Heart left ventricle (tissue), 16 donors: ENCODE measurements at places on chromosomes 5 and 9. TPM values are rescaled to one million over a fixed set of nuclear protein-coding genes. Genes with fewer than 3 reads are reported as not detected.

TPPP gene
- total RNA-seq, result 27.1 TPM

SH2D3C gene
- 13.7 TPM for total RNA-seq

DNA sequence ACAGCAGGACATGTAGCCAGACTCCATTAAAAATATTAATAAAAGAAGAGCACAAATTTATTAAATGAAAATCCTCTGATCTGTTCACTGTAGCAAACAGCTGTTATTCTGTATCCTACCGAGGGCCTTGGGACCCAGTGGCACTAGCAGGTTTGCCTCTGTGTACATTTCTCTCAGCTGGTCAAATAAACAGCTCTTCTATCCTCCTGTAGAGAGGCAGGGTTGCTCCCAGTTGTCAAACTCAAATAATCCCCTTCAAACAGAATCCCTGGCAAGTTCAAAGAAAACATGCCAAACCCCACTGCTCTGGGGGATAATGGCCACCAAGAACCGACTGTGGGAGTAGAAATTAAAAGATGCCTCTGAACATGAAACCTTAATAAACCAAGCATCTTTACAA is 1262.0 kb upstream of the DMAC1 start:
- no peaks in the 10 kb centered on the region for H3K27me3 ChIP-seq
- no peak overlapping the region for H3K4me3 ChIP-seq
- no peaks in the 10 kb centered on the region for H3K4me1 ChIP-seq
- no peak overlapping the region for H3K27ac ChIP-seq
- H3K36me3 ChIP-seq, result no peaks in the 10 kb centered on the region

DNA sequence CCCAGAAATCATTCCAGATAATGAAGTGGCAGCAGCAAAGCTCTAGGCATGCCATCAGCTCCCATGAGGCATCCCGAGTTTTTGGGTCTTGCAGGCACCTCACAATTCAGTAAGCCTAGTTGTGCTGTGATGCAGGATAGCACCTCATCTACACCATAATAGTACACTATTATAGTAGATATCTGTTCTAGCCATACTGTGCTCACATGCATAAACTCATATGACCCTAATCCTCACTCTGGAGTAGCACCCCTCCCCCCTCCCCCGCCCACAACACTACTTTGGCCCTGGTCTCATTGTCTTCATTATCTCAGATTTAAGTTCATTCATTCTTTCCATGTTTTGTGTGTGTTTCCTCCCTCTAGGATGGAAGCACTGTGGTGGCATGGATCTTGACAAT is 102.5 kb upstream of the PITX1 start:
- H3K4me1 ChIP-seq, result no peaks in the 10 kb centered on the region
- H3K27me3 ChIP-seq, result peaks cover 9% of the 10 kb centered on the region
- no peak overlapping the region for H3K27ac ChIP-seq
- no peak for DNase-seq

HRH2 gene
- total RNA-seq, result 35.8 TPM

DNA sequence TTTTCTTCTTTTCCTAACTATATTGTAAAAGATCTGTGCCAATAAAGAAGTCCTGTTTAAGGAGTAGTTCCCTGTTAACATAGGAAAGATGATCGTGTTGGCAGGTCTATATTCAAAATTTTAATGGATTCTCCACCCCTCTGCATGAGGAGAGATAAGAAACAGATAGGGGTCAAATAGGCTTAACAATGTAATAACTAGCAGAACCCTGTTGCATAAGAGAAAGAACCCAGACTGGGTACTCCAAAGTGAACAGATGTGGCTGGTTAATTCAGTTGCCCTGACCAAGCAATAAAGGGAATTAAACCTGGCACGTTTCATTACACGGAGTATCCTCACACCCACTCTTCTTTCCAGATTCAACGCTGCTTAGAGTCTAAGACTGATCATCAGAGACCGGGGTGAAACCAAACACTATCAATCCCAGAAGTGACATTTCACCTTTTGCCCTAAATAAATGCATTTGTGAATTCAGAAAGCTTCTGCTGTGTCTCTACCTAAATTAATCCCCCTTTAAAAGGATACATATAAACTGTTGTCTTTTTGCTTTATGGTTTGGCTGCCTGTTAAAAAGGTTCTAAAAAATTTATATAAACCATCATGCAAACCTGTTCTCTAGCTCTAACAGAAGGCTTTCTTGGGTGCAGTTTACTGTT is 1276.9 kb upstream of the WWC1 start:
- no peaks in the 10 kb centered on the region for H3K4me1 ChIP-seq
- no peak for DNase-seq
- no peak overlapping the region for H3K4me3 ChIP-seq
- H3K27me3 ChIP-seq, result no peaks in the 10 kb centered on the region
- no peak overlapping the region for H3K27ac ChIP-seq

DNA sequence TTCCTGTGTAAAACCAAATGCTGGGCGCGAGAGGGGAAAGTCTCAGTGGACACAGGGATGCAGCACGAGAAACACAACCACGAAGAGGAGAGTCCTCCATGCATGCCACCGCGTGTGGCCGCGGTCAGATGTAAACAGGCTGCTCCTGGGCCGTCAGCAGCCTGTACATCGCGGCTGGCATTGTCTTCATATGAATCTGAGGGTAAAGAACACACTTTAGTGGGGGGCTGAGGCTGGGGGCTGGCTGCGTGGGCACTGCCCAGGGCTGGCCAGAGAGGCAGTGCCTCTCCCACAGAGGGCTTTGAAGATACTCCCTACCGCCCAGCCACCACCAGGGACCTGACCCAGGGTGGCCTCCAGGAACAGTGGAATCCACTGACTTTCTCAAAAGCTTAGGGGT is 106.2 kb downstream of the ENTREP1 start:
- no peaks in the 10 kb centered on the region for H3K36me3 ChIP-seq
- no peaks in the 10 kb centered on the region for H3K27me3 ChIP-seq
- H3K4me3 ChIP-seq, result no peak overlapping the region
- DNase-seq, result no peak
- no peaks in the 10 kb centered on the region for H3K4me1 ChIP-seq
- no peak overlapping the region for H3K27ac ChIP-seq

GRCh38 chr5:119302916-119303897 is 52.6 kb upstream of the TNFAIP8 start:
- H3K36me3 ChIP-seq, result no peaks in the 10 kb centered on the region
- no peak overlapping the region for H3K4me3 ChIP-seq
- H3K27ac ChIP-seq, result peak overlapping the region; percentile 46
- no peak for DNase-seq

ADGRD2 gene
- total RNA-seq, result not detected

GRCh38 chr5:148398698-148399121 is 15.0 kb downstream of the FBXO38 start:
- no peak overlapping the region for H3K27ac ChIP-seq
- peaks cover 6% of the 10 kb centered on the region for H3K4me1 ChIP-seq
- H3K4me3 ChIP-seq, result no peak overlapping the region
- DNase-seq, result no peak
- H3K36me3 ChIP-seq, result peaks cover 14% of the 10 kb centered on the region
- H3K27me3 ChIP-seq, result no peaks in the 10 kb centered on the region

OCLN gene
- 2.5 TPM for total RNA-seq

DNA sequence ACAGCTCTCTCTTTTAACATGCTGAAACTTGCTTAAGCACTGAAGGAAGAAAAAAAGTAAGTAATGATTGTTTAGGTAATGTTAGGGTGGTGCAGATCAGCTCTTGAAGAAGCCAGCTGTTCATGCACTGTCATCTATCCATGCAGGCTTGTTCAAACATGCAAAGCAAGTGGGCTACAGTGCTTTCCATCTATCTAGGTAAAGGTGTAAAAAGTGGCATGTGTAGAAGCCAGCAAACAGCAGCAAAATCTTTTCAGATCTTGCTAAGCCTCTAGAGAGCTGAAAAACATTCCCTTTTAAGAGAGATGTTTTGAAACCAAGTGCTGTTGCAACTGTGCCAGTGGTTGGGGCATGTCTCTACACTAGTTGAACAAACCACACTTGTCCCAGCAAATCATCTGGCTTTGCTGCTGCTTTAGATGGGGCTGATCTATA is 214.4 kb downstream of the EFNA5 start:
- peaks cover 16% of the 10 kb centered on the region for H3K4me1 ChIP-seq
- H3K4me3 ChIP-seq, result no peak overlapping the region
- no peak overlapping the region for H3K27ac ChIP-seq
- no peaks in the 10 kb centered on the region for H3K36me3 ChIP-seq

MEF2C gene
- total RNA-seq, result 58.6 TPM

DNA sequence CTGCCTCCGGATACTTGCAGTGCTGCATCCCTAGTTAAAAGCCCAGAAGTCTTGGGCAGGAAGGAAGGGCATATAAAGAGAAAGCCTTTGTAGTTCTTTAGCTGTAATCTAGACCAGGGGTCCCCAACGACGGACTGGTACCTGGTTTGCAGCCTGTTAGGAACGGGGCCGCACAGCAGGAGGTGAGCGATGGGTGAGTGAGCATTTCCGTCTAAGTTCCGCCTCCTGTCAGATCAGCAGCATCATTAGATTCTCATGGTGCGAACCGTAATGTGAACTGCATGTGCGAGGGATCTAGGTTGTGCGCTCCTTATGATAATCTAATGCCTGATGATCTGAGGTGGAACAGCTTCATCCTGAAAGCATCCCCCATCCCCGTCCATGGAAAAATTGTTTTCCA is 1.6 kb upstream of the SMIM15 start:
- no peak for DNase-seq
- H3K4me1 ChIP-seq, result peaks cover 23% of the 10 kb centered on the region
- H3K4me3 ChIP-seq, result no peak overlapping the region
- H3K36me3 ChIP-seq, result peaks cover 20% of the 10 kb centered on the region

DNA sequence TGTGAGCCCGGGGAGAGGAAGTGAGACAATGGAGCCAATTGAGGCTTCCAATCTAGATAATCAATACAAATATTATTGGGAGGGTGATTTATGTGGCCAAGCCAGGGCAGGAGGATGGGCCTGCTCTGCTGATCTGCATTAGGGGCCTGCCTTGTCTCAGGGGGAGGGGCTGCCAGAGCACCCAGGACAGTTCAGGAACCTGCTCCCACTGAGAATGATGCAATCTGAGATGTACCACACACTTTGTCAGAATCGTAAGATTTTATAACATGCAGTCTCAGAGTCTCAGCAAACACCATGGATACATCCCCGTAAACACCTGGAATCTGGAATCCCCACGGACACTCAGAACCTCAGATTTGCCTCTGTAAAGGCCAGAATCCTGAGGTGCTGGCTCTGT is 19.3 kb downstream of the FGF18 start:
- no peak for DNase-seq
- H3K27me3 ChIP-seq, result no peaks in the 10 kb centered on the region
- H3K36me3 ChIP-seq, result no peaks in the 10 kb centered on the region

DNA sequence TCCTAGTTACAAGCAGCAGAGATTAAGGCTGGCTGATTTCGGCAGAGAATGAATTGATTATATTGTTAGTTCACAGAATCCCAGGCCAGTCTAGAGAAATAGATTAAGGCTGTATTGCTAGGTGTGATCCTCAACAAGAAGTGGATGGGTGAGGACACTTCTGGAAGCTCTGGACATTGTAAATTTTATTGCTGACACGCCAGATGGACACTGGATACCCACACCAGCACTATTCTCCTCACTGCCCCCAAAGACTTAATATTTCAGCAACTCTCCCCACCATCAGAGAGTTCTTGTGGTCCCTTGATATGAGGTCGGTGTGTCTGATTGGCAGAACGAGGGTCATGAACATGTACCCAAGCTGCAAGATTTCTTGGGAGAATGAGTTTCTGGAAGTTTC is 171.6 kb upstream of the EGFLAM start:
- no peak overlapping the region for H3K27ac ChIP-seq
- no peak for DNase-seq
- no peaks in the 10 kb centered on the region for H3K36me3 ChIP-seq
- H3K27me3 ChIP-seq, result no peaks in the 10 kb centered on the region
- no peaks in the 10 kb centered on the region for H3K4me1 ChIP-seq
- no peak overlapping the region for H3K4me3 ChIP-seq

SARDH gene
- total RNA-seq, result 0.69 TPM

GRCh38 chr9:22512495-22512894 is 65.9 kb downstream of the DMRTA1 start:
- no peak for DNase-seq
- no peak overlapping the region for H3K27ac ChIP-seq
- H3K4me3 ChIP-seq, result no peak overlapping the region
- H3K36me3 ChIP-seq, result no peaks in the 10 kb centered on the region

DBH gene
- 0.06 TPM for total RNA-seq

LHX3 gene
- total RNA-seq, result not detected

- H3K4me1 ChIP-seq, result peaks cover 53% of the 10 kb centered on the region
- H3K4me3 ChIP-seq, result no peak overlapping the region
- no peaks in the 10 kb centered on the region for H3K27me3 ChIP-seq
- DNase-seq, result no peak
- H3K27ac ChIP-seq, result no peak overlapping the region
- H3K36me3 ChIP-seq, result no peaks in the 10 kb centered on the region
These were observed 20.3 kb upstream of the DUSP1 start for GRCh38 chr5:172791286-172791685.

SOHLH1 gene
- total RNA-seq, result not detected

GRCh38 chr9:126417043-126417442 is 90.4 kb downstream of the MVB12B start:
- no peaks in the 10 kb centered on the region for H3K27me3 ChIP-seq
- no peak overlapping the region for H3K27ac ChIP-seq
- H3K36me3 ChIP-seq, result peaks cover 12% of the 10 kb centered on the region
- peaks cover 14% of the 10 kb centered on the region for H3K4me1 ChIP-seq

GRCh38 chr9:138095813-138096518 is 218.4 kb downstream of the CACNA1B start:
- DNase-seq, result peak; percentile 5
- no peaks in the 10 kb centered on the region for H3K36me3 ChIP-seq
- H3K27ac ChIP-seq, result no peak overlapping the region

KCNN2 gene
- total RNA-seq, result 4.7 TPM

NRG2 gene
- 1.9 TPM for total RNA-seq

- H3K27ac ChIP-seq, result peak within 1 kb of the TSS; percentile 80
- H3K4me3 ChIP-seq, result peak within 1 kb of the TSS; percentile 73
- no peaks in the 10 kb centered on the region for H3K27me3 ChIP-seq
- H3K4me1 ChIP-seq, result peaks cover 23% of the 10 kb centered on the region
- peak; percentile 86 for DNase-seq
- no peaks in the 10 kb centered on the region for H3K36me3 ChIP-seq
These were observed at the start of gene ASS1 for GRCh38 chr9:130444565-130445221. ASS1 (plus strand) TSS chr9:130444961; CDS start chr9:130452229, 7,268 bp downstream.

DNA sequence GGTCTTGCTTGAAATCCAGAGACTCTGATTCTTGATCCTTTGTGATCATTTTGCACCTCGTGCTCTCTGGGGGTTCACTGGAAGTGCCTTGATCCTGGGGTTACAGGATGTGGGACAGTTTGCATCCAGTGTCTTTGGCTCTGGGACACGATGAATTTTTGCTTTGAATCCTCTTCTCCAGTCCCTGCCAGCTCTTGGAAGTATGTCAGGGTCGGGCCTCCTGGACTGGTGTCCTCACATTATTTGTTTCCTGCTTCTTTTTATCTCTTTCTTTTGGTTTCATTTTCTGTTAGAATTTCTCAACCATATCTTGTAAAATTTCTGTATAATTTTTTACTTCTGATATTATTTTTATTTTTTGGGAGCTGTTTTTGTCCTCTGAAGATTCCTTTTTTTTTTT is 34.2 kb downstream of the SECISBP2 start:
- peaks cover 29% of the 10 kb centered on the region for H3K4me1 ChIP-seq
- no peak for DNase-seq
- no peaks in the 10 kb centered on the region for H3K27me3 ChIP-seq
- no peak overlapping the region for H3K27ac ChIP-seq

OTULINL gene
- total RNA-seq, result 4.0 TPM
